ENCODE measurements at places on chromosomes 7 and 10.

DNA sequence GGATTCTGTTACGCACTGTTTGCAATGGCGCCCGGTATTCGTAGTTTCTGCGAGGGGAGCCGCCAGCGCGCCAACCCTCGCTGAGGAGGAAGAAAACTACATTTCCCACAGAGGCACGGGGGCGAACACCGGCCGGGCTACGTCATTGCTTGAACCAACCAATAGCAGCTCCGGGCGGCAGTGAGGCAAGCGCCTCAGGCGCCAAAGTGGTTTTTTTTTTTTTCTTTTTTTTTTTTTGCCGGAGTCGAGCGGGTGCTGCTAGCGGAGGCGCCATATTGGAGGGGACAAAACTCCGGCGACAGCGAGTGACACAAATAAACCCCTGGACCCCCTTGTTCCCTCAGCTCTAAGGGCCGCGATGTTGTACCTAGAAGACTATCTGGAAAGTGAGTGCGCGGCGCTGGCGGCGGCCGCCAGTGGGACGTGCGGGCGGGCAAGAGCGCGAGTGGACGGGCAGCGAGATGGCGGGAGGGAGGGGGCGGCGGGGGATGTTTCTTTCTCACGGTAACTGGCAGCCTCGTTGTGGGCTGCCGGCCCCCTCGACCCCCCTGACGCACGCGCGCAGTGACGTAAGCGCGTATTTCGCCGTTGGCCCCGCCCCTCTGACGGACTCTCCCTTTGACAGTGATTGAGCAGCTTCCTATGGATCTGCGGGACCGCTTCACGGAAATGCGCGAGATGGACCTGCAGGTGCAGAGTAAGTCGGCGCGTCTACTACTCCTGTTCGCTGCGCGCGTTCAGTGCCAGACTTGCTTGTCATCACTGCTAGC, at the start of gene ING3:
Gene ING3, plus strand, starts transcription at position 239 of the 770 bp plus-strand sequence. Its CDS starts 120 bp downstream, at position 359.
- peak; percentile 86 for DNase-seq

DNA sequence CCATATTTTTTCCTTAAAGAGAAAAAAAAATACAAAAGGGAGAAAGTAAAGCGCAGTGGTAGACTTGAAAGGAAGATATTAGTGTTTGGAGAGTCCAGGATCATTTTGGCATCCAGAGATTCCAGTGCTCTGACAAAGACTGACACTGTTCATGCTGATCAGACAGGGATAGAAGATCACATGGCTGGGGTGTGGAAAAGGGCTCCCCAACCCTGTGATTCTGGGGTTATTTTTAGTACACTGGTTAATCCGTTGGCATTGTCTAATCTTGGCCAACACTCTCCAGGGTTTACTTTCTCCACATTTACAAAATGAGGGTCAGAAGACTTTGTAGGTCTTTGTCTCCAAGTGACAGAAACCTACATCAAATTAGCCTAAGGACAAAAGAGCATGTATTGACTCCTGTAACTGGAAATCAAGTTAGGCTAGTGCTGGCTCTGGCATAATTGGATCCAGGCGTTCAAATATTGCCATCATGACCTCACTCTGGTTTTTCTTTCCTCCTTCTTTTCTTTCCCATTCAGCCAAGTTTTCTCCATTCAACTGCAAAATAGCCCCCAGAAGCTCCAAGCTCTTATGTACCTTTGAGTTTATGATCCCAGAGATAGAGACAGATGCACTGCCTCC, 181.6 kb downstream of the PHTF2 start:
- DNase-seq = no peak

DNA sequence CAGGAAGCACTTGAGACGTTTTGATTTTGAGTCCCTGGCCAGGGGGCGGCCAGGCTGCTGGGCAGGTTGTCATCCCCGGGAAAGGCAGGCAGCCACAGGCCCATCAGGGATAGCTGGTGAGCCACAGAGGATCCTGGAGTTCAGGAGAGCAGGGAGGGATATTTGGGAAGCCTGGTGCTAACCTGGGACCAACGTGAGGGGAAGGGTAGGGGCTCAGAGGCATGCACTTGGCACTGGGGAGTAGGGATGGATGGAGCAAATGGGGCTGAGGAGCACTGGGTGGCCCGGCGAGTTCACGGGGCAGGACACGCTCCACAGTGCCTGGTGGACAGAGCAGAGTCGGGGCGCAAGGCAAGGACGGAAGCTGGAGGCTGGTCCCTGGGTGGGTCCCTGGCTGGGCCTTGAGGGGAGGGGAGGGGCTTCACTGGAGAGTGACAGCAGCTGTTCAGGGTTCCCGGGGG, 30.2 kb downstream of the LRRC27 start:
- no peak for DNase-seq

DNA sequence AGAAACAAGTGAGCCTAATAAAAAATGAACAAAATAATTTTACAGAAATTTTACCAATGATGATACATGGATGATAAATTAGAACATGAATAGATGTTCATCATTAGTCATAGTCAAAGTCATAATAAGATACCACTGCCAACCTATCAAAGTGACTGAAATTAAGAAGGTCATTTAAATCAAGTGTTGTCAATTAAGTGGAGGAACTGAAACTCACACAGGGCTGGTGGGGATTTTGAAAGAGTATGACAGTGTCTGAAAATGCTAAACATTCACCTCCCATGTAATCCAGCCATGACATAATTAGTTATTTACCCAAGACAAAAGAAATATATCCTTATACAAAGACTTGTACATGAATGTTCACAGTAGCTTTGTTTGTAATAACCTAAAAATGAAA, 57.1 kb upstream of the DYNC1I1 start:
- no peak for DNase-seq

DNA sequence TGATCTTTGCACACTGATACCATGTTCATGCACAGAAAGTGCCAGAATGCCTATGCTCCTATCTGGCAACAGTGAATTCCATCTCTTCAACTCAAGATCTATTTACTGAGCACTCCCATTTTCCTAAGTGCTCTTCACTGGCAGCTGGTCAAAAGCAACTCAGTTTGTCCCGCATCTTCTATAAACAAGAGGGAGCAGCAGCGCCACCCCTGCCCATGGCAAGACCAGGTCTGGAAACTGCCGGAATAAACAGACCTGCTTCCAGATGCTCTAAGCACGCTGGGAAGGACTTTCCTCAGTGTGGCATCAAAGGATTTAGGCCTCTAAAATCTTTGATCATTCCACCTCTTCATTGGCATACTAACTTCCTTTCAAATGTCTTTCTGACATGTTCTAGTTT, 104.4 kb upstream of the MACROH2A2 start:
- DNase-seq = no peak

DNA sequence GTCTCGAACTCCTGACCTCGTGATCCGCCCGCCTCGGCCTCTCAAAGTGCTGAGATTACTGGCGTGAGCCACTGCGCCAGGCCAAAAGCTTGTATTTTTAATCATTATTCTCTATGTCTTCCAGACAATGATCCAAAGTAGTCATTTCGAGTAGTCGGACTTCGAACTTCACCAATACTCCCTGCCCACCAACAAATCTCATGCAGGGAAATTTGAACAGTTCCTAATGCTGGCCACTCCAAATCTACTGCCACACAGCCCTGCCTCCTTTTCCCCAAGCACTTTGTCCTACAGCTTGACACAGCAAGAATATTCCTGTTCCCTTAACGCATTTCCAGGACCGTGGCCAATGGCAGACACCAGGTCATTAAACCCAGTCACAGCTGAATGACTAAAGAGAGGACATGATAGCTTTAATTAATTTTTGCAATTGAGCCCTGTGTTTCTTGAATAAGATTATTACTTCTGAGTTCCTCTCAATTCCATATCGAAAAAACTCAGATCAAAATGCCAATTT, 142.3 kb upstream of the NRP1 start:
- no peak for DNase-seq

DNA sequence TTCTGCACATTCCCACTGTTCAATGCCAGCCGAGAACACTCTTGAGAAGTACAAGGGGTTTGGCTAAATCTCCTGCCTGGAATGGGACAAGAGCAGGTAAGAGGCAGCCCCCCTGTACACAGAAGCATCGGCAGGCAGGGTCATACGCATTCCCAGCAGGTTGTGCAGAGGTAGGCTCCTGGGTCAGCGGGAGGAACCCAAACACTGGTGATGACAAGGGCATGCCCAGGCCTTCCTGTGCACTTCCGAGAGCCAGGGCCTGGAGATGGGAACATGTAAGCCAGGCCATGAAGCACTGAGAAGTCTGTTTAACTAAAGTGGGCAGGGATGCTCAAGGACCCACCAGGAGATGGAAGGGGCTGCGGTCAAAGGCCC, 130.3 kb upstream of the CHST15 start:
- DNase-seq = no peak

DNA sequence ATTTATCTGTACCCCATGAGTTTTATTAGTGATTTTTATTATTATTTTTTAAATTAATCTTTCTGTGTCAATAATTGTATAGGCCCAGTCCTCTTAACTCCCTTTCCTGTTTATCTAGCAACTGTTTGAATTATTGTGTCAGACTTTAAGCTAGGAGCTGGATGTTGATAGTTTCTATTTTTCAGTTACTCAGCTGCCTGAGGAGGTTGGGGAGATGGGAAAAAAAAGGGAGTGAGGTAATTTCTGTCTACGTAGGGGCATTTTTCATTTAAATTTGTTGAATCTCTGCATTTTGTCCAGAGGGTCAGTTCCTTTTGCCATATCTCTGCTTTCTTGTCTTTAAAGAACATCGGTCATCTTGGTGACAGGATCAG, 5.0 kb upstream of the ZNF518A start:
- DNase-seq = no peak

GRCh38 chr7:123624527-123625183, 23.0 kb downstream of the ASB15 start:
- DNase-seq = no peak

DNA sequence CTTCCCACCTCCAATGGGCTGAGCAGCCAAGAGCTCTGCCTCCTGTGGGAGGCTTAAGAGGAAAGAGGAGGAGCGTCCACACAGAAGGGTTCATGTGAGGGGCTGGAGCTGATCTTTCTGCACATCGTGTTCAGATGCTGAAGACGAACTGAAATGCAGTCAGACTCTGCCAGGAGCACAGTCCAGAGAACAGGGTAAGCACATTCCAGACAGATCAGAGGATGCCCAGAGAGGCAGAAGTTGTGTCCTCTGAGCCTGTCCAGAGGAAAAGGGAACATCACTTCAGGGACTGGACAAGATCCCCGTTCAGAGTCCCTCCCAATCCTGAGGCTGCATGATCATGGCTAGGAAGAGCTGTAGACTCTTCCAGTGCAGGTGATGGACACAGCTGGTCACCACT, 72.9 kb downstream of the ITIH5 start:
- DNase-seq = no peak

DNA sequence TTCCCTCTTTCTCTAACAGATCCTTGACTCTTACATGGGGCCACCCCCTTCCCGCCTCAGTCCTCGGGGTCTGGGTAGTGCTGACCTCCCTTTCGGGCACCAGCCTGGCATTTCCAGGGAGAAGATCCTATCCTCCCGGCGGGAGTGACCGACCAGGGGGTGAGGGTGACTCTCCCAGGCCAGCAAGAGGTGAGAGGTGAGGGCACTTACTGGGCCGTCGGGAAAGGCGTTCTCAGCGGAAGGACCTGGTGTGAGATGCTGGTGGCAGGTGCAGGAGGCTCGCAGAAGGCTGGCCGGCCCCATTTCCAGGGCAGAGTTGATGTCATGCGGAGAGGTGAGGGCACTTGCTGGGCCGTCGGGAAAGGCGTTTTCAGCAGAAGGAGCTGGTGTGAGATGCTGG, 4.2 kb upstream of the FOXL3 start:
- no peak for DNase-seq

DNA sequence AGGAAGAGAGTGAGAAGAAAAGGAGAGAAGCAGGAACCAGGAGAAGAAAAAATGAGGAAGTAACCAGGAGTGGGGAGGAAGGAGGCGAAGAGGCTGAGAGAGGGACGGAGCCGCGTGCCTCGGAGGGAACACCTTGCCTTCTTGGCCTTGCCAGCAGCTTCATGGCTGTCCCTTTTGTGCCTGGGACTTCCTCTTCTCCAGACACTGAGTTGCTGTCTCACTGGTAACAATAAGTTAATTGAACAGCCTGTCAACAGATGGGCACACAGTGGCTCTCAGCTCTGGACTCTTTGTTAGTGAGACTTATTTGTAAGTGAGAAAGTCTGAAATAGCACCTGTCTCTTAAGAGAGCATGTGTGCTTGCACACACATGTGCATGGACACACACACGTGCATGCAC, 83.2 kb downstream of the GATA3 start:
- DNase-seq = no peak

DNA sequence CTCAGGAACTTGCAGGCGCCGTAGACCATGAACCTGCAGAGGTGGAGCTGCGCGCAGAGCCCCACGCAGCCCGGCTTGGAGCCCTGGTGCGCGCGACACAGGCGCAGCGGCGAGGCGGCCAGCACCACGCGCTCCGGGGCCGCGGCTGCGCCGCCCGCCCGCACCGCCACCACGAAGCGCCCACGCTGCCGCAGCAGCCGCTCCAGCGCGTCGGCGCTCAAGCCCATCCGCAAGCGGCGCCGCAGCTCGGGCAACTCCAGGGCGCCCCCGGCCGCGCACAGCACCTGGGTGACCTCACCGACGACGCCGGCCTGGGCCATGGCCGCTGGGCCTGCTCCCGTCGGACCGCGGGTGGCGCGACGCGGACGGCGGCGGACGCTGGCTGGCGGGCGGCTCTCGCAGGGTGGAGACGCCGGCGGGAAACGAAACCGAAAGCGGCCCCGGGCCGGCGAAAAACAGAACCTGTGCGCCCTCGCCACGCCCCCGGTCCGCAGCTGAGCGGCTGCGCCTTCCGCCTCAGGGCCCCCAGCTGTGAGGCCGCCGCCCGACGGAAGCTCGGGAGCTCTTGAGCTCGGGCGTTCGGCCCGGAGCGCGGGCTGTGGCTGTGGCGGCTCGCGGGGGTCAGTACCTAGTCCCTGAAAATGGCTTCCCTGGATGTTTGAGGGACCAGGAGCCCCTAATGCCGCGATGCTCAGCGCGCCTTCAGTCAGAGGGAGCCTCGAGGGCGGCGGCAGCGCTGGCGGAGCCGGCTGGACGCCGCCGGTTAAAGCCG, at the start of gene PARP12:
Gene PARP12, minus strand, starts transcription at position 424 of the 772 bp plus-strand sequence. Its CDS starts 104 bp downstream, at position 320.
- no peak for DNase-seq

GRCh38 chr7:90334193-90334843, 12.2 kb upstream of the GTPBP10 start:
- DNase-seq = no peak

DNA sequence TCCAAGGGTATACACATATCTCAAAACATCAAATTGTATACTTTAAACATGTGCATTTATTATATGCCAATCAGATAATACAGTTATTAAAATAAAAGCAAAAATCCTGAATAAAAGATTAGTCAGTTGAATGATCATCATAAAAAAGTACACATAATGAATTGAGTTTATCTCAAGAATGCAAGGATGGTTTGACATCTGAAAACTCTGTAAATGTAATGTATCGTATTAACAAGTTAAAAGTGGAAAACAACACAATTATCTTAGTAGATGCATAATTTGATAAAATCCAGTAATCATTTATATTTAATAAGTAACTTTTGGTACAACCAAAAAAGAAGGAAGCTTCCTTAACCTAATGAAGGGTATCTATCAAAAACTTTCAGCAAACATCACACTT, 86.6 kb downstream of the COL28A1 start:
- DNase-seq = no peak

- peak; percentile 74 for DNase-seq
Measured at GRCh38 chr7:82036146-82036886, 266.5 kb upstream of the HGF start.
